Epithelial cell of prostate (primary cell): ENCODE measurements at places on chromosomes 12 and 14.

- DNase-seq: no peak
Observed at GRCh38 chr14:99981806-99982205, 83.4 kb upstream of the EVL start.

DNA sequence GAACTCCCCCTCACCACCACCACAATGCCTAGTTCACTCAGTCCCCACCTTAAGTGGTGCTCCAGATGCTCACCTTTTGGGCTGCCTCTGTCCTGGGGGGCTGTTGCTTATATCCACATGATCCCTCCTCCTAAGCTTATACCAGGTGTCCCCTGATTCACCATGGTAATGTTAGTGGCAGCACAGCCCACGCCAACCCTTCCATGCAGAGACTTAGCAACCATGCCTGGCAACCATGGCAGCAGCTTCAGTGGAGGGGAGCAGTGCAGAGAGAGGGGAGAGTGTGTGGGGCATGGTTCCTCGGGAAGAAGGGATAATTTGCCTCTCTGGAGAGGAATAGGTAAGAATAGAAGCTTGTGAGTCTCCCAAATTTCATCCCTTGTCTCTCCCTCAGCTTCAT, 1.2 kb upstream of the DDN start:
- DNase-seq: no peak

GRCh38 chr14:90444077-90444696, 47.4 kb downstream of the CALM1 start:
- peak; percentile 100 for DNase-seq

GRCh38 chr12:96233939-96234461, 39.8 kb downstream of the ELK3 start:
- no peak for DNase-seq

- no peak for DNase-seq
Observed at GRCh38 chr12:8916154-8916553, 1.8 kb downstream of the PHC1 start.

- DNase-seq: peak; percentile 12
Observed at GRCh38 chr12:60168441-60168840, 572.6 kb downstream of the SLC16A7 start.

- DNase-seq: no peak
Observed at GRCh38 chr12:103802586-103802886, 38.5 kb downstream of the NT5DC3 start.

GRCh38 chr12:110270125-110270962, 10.7 kb upstream of the ATP2A2 start:
- no peak for DNase-seq

DNA sequence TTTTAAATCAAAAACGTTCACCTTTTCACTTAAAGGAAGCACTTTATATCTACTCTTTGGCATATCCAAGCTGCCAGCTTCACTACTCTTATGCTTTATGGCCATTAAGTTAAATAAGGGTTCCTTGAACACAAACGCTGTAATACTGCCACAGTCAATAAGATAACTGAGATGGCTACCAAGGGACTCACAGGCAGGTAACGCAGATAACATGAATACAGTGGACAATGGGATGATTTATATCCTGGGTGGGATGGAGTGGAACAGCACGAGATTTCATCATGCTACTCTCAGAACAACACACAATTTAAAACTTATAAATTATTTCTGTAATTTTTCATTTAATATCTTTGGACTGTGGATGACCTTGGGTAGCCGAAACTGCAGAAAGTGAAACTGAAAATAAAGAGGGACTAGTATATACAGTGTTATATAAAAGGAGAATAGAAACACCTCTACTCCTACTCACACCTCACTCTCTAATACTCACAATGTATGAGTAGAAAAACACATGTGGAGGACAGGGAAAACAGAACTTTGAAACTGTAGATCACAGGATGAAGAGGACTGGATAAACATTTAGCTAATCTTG, 367.3 kb downstream of the C12orf50 start:
- DNase-seq: no peak

DNA sequence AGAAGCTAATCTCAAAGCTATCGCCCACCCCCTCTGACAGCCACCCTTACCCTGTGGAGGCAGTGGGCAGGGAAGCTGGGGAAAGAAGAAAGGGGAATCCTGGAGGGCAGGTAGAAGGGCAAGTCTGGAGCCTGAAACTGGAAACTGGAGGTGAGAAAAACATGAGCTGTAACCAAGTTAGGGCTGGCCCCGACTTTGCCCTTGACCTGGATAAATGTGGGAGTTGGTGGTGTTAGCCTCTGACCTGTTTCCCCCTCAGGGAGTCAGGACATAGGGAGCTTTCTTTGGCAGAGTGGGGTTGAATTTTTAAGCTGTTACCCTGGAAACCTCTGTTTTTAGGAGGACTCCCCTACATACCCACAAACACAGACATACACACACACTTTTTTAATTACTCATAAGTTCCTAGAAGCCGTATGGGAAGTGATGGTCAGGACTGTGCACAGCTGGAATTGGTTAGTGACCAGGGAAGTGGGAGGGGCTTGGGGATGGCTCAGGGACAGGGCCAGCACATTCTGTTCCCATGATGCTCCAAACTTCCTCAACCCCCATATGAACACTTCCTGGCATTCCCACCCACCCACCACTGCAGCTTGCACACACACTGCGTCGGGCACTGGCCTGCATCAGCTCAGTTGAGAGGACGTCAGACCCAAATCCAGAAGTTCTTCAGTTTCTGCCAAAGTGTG, 5.0 kb upstream of the MMP19 start:
- peak; percentile 34 for DNase-seq

- DNase-seq: no peak
Observed at GRCh38 chr12:55729819-55730818, 1.3 kb upstream of the CD63 start.

- DNase-seq: no peak
Observed at GRCh38 chr12:26988703-26989102, 25.5 kb downstream of the TM7SF3 start.

DNA sequence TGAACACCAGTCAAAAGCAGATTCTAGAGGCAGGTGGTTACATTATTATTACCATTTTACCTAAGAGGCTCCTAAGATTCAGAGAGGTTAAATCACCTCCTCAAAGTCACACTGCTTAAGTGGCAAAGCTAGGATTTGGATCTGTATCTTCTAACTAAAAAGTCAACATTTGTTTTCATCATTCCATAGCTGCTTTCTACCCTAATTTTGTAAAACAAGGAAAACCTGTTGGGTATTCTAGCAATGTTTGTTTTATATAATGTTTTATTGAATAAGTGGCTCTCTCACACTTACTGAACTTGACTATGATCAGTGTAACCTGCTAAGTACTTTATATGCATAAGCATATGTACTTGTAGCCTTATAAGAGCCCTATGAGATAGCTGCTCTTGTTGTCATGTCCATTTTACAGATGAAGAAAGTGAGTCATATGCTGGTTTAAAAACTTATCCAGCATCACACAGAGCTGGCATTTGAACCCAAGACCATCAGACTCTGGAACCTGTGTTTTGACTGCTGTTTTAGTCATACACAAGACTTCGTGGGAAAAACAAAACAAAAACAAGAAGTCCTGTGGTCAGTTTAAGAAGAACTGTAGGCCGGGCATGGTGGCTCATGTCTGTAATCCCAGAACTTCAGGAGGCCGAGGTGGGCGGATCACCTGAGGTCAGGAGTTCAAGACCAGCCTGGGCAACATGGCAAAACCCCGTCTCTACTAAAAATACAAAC, 31.7 kb upstream of the EVL start:
- DNase-seq: no peak

DNA sequence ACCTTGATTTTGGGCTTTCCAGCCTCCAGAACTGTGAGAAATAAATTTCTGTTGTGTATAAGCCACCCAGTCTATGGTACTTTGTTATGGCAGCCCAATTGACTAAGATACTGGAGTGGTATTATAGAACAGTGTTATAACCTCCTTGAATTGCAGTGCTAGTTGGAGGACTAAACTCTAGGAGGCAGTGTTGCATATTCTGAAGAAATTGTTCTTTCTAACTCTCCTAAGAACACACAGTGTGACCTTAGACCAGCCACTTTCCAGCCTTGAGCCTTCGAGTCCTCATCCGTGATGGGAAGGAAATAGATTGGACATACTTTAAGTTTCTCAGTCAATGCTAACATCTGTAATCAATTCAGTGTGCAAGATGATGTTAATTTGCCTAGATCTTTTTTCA, 22.4 kb upstream of the LRRC10 start:
- no peak for DNase-seq

GRCh38 chr12:20300457-20300856, 67.9 kb upstream of the PDE3A start:
- no peak for DNase-seq

- DNase-seq: peak; percentile 51
Observed at GRCh38 chr14:96205059-96205977, 679 bp downstream of the BDKRB2 start.

- DNase-seq: no peak
Observed at GRCh38 chr12:50055831-50056638, 1.4 kb upstream of the ASIC1 start.

DNA sequence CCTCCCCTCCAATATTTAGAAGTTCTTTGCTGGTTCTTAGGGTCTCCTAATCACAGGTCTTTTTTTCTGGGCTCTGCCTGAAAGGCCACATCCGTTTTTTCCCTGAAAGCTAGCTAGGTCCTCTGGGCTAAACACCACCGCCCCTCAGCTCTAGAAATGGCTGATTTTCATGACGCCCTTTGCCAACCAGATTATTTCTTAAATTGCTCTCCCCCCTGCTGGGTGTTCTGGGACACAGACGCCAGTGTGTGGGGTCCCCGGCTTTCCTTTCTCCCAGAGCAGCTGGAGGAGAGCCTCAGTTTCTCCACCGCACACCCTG, 45.3 kb upstream of the ATP23 start:
- no peak for DNase-seq

GRCh38 chr14:102622262-102622885, 29.9 kb downstream of the RCOR1 start:
- no peak for DNase-seq

GRCh38 chr12:28811457-28811856, 337.6 kb upstream of the FAR2 start:
- no peak for DNase-seq

- DNase-seq: peak; percentile 73
Observed at GRCh38 chr12:31215518-31216232, 110.3 kb downstream of the SINHCAF start.

DNA sequence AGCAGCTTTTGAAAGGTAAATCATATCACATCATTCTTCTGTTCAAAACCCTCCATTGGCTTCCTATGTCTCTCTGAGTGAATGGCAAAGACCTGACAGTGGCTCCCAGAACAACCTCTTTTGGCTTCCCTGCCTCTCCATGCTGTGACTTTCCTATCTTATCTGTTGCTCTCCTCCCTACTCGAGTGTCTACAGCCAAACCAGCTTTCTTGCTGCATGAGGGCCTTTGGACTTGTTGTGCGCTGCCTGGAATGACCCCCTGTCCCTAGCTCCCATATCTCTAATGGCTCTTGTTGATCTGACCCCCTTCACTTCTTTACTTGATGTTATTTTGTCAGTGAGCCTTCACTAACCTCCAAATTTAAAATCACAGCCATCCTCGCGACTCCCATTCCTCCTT, 2.5 kb downstream of the SYNE2 start:
- no peak for DNase-seq

DNA sequence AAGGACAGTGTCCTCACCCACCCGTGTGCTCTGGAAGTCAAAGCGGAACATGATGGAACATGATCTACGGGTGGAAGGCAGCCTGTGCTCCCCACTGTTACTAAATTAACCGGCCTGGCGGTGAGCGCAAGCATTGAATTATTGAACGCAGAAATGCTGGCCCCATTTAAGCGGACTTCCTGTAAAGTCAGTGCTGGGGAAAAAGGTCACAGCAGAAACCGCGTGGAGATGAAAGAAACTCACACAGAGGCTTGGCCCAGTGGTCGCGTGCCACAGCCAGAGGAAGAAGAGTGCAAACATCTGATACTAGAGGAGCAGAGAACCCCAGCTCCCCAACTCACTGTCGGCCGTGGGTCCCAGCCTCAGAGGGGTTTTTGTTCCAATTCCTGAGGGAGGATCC, 321.2 kb downstream of the ADGRD1 start:
- DNase-seq: no peak

- no peak for DNase-seq
Observed at GRCh38 chr12:64270411-64270810, 48.3 kb upstream of the KICS2 start.

- DNase-seq: no peak
Observed at GRCh38 chr12:31897781-31898503, 61.3 kb upstream of the RESF1 start.

DNA sequence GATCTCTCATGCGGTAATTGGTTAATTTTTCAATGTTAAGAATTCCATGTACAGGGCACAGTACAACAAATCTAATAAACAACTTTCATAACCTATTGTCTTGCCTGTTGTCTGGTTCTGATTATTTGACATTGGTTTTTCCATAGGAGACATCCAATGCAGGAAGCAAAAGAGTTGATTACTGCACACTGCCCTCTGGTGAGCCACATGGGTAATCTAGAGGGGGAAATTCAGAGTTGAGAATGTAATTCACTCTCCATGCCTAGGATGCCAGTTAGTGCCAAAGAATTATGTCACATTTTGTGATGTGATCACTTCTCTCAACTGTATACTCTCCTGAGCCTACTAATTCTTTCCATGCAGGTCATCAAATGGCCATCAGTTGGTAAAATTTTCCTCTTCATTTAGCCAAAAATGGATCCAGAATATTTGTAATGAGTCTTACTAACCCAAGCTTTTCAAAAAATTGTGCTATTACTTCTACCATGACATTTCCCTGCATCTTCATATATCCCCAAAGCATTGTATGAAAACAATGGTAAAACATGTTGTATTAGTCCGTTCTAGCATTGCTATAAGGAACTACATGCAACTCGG, 17.7 kb upstream of the CCDC91 start:
- DNase-seq: no peak

- DNase-seq: no peak
Observed at GRCh38 chr12:40033242-40033630, 72.6 kb downstream of the SLC2A13 start.

GRCh38 chr12:4386801-4387200, 7.3 kb upstream of the FGF23 start:
- DNase-seq: no peak

- DNase-seq: no peak
Observed at GRCh38 chr14:100557658-100558057, 29.6 kb downstream of the BEGAIN start.

GRCh38 chr12:67669217-67669933, 20.8 kb downstream of the DYRK2 start:
- no peak for DNase-seq

GRCh38 chr12:85274315-85274651, 5.7 kb upstream of the ALX1 start:
- no peak for DNase-seq

DNA sequence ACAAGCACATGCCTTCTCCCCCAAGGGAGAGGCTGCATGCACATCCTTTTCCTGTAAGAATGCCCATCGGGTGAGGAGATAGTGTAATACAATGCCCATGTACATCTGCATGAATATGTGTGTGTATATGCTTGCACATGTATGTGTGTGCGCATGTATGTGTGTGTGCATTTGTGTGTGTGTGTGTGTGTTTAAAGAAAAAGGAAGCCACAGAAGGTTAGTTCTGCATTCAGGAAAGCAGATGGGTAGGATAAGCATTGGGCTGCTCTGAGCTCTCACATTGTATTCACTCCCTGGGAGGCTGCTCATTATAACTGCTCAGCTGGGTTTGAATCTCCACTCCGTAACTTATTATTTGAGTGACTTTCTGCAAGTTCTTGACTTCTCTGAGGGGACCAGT, 74.3 kb downstream of the GALNT8 start:
- no peak for DNase-seq
